ENCODE measurements at places on chromosomes 13 and 19.
A peak's percentile ranks its signal among the peaks of the same experiment; 100 is the strongest.

GRCh38 chr19:31249217-31249616, 100.0 kb downstream of the TSHZ3 start:
- DNase-seq: no peak

- no peak for DNase-seq
These were observed 1.0 kb downstream of the KDM4B start for GRCh38 chr19:4969772-4970531.

DNA sequence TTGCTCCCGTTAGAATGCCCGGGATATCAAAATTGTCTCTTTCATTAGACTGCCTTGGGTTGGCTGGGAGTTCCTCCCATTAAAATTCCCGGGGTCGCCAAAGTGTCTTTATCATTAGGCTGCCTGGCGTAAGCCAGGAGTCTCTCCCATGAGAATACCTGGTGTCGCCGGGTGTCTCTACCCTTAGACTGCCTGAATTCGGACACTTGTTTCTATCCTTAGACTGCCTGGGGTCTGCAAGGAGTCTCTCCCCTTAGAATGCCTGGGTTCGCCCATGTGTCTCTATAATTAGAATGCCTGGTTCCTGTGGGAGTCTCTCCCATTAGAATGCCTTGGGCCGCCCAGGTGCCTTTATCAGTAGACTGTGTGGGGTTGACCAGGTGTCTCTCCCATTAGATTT, 1538.2 kb downstream of the UQCRFS1 start:
- DNase-seq: no peak

DNA sequence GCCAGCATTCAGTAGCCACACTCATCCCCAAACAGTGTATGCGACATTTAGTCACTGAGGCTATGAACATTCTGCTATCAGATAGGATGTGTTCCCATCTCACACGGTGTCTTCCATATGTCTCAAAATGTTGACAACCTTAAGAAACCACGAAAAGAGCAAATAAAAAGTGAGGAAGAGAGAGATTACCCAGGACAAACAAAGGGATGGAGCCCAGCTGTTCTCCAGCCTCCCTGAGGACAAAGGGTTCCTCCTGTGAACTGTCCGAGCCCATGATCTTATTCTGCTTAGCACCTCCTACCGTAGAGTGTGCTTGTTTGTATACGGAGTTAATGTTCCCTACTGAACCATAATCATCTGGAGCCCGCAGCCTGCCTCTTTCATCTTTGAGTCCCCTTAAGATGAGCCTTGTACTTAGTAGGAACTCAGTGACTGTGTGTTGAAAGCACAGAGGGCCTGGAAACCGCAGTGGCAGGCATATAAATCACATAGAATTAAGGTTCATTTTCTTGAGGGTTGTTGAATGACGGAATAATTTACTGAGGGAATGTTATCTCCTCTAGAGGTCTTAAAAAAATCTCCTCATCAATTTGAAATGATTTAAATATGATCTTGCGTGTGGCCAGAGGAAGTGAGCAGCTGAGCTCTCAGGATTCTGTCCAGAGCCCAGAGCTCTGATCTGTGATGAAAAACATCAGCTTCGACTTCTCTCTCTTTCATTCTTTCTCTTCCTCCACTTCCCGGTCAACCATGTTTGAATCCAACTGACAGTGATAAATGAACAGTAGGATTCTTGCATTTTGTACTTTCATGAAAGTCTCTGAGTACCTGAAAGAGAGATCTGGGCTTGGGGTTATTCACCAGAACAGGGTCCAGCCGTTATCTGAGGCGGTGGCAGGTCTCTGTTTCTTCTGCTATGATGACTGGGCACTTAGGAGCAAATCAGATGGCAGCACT, 200.5 kb downstream of the KLF5 start:
- DNase-seq: peak; percentile 31

GRCh38 chr13:97945342-97945741, 8.1 kb upstream of the IPO5 start:
- DNase-seq: no peak

GRCh38 chr19:46898731-46899130, 37.9 kb downstream of the ARHGAP35 start:
- peak; percentile 52 for DNase-seq

DNA sequence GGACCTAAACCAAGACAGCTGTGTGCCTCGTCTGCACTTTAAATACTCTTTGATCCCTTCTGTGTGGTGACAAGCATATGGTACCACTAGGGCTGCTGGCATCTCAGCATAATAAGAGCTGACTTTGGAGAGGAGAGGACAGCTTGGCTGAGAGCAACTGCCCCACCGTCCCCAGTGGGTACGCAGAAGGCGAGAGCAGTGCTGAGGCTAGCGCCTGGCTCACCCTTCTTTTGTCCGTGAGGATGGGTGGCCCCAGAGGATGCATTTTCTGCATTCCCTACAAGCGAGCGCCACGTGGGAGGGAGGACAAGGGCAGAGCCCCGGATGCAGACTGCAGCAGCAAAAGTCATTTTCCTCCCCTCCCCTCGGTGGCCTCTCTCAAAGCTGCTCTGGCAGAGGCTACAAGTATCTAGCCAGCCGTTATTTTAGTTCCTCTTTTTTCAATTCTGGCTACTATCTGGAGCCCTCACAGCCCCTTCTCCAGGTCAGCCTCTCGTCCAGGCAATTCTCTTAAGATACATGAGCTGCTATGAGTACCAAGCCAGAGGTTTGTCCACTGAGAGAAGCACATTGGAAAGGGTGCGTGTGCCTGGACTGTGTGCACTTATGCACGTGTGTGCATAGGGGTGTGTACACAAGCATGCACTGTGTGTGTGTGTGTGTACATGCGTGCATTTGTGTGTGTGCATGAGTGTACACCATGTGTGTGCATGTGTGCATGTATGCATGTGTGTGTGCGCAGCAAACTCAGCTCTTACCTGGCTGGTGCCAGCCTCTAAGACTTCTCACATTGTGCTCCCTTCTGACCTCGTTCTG, 51.3 kb downstream of the RAB20 start:
- DNase-seq: no peak

DNA sequence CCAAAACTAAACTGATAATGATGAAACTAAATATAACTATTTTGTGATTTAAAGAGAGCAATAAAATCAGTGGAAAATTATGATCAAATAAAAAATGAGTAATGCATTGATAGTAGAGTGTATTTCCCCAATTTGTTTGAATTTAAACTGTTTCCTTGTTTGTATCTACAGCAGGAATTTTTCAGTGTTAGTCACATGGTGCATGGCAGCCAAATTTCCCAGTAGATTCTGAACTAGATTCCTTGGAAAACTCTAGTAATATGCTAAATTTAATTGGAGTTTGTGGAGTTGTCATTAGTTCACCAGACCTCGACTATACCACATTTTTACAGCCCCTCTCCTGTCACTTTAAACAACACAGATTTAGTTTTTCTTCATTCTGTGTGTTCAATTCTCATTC, 156.2 kb downstream of the PCCA start:
- DNase-seq: no peak

GRCh38 chr13:59414006-59414405, 749.7 kb downstream of the DIAPH3 start:
- no peak for DNase-seq

- no peak for DNase-seq
These were observed 3.3 kb upstream of the ZNF556 start for GRCh38 chr19:2863816-2864215.

GRCh38 chr19:38619361-38620174, 580 bp downstream of the EIF3K start:
- DNase-seq: no peak
